ENCODE measurements at places on chromosomes 3 and 15.

- DNase-seq, result no peak
Measured at GRCh38 chr3:88460369-88460768, 310.6 kb downstream of the C3orf38 start.

DNA sequence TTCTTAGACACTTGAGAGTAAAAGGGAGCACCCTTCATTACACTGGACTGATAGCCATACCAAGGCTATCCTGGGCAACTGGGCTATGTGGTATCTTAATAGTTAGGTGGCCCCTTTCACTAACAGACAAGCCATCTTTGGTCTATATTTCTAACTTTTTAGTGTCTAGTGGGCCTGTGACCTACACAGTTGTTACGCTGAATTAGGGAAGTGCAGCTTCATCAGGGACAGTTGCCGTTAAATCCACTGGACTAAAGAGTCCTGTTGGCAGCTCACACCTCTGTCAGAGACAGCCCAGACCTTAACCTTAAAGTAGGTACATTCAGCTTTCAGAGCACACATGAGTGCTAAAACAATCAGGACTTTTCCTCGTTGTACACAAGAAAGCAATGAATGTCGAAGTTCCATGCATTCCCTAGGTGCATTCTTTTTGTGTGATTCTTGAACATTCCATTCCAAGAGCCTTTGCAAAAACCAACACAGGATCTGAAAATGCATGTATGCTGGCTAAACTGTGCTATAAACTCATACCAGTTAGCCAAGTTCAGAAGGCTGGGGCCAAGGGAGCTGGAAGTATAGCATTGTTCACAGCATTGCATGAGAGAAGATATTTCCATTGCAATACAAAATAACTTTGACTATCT is 230.2 kb upstream of the EIF1B start:
- DNase-seq, result peak; percentile 97

GRCh38 chr3:149095487-149095886 is 9.2 kb upstream of the HLTF start:
- no peak for DNase-seq

DNA sequence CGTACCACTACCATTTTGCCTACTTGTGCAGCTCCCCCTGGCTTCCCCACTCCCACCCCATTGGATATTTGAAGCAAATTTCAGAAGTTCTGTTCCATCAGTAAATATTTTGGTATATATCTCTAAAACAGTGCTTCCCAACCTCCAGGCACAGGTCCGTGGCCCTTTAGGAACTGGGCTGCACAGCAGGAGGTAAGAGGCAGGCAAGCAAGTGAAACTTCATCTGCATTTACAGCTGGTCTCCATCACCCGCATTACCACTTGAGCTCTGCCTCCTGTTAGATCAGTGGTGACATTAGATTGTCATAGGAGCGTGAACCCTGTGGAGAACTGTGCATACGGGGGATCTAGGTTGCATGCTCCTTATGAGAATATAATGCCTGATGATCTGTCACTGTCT is 97.2 kb upstream of the LRRFIP2 start:
- no peak for DNase-seq

DNA sequence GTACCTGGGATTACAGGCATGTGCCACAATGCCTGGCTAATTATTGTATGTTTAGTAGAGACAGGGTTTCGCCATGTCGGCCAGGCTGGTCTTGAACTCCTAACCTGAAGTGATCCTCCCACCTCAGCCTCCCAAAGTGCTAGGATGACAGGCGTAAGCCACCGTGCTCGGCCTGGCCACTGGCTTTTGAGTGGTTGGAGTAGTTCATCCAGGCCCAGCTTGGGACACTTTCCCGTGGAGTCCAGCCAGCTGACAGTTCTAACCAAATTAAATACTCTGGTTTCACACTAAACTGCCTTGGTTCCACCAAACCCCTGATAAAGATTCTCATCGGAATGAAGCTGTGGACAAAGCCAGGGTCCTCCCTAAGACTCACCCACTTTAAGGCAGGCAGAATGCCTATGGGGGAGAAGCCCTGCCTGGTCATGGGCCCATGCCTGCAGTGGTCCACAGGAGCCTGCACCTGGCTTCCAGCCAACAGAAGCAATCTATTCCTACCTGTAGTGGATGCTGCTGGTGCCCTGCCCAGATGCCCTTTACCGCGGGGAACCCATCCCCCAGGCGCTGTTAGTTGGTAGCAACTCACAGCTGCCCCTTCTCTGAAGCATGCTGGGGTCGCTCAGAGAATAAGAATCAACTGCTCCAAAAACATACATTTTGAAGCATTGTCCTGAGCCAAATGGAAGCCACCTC is 5.2 kb upstream of the SLC28A1 start:
- no peak for DNase-seq

DNA sequence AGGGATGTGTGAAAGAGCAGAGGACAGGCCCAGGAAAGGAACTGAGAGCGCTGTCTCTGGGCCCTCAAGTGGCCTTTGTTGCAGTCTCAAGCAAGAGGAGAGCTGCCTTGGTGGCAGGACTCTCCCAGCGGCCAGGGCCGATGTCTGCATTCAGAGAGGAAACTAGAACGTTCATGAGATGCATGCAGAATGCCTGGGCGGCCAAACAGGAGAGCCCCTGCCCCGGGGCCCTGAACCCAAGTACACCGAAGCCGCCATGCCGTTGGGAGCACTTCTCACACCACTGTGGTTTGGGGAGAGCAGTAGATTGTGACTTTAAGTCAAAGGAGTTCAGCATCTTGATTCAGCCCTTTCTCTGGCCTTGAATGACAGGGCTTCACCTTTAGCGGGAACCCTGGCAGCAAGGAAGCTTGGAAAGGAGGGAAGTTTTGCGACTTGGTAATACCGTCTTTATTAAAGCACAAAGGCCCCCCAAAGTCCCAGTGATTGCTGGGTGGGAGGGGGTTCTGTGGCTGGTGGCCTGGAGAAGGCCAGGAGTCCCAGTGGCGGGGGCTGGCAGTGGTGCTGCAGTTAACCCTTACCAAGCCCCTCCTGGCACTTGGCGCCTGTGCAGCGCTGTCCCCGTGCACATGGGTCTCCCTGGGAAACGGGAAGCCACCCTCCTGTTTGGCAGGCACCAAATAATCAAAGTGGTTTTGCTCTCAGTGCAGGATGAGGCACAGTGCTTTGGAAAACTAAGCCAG is 36.2 kb downstream of the SLC6A11 start:
- no peak for DNase-seq

- peak; percentile 88 for DNase-seq
Measured at GRCh38 chr3:42067326-42067725, 23.8 kb upstream of the TRAK1 start.

- DNase-seq, result no peak
Measured at GRCh38 chr3:72782521-72782920, 65.7 kb downstream of the SHQ1 start.

- peak; percentile 48 for DNase-seq
Measured at GRCh38 chr15:80788536-80788935, 9.4 kb downstream of the CEMIP start.

DNA sequence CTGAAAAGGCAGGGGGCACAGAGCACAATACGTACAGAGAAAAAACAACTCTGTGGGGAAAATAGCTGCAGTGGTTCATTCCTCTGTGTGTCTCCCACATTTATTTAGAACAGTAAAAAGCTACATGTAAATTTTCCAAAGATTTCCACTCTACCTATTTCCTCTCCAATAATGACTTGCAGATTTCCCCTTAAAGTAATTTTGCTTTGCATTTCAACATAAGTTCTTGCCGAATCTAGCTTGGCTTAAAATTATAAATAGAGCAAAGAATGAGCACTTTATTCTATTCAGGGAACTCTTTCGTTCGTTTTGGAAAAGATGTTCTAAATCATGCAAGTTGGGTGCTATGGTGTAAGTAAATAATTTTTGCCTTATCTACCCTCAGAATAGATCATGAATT is 58.2 kb upstream of the NR2E3 start:
- no peak for DNase-seq

DNA sequence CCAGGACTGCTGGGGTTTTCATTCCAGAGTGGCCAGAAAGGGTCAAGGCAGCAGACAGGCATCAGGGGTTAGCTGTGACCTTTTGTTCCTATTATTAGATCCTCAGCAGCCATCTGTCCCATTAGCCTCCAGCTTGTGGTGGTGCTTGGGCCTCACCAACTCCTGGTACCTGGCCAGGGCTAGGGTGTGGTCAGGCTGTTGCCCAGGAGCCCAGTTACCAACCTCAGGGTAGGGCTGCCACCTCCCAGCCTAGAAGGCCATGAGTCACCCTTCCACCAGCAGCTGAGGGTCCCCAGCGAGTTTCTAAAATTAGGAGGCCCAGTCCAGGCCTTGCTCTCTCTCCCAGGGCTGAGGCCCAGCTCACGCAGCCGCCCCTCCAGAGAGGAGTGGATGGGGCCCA is 12.2 kb downstream of the TMEM43 start:
- DNase-seq, result peak; percentile 34

DNA sequence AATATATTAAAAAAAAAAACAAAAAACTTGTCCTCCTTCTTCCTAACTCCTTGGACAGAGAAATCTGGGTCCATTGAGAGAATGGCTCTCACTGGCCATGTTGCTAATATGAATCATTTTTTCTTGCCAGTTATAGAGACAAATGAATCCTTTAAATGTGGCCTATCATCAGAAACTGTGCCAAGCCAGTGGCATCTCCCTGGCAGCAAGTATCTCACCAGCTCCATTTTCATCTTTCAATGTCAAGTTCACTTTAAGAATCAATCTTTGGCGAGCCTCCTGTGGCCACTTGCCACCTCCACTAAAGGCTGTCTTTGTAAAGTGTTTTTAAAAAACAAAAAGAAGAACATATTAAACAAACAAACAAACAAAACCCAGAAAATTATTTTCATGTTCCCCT is 202.5 kb downstream of the TUSC7 start:
- DNase-seq, result no peak

- DNase-seq, result peak; percentile 44
Measured at GRCh38 chr3:71389911-71390573, 193.5 kb downstream of the FOXP1 start.

GRCh38 chr3:173750095-173750494 is 352.6 kb downstream of the NLGN1 start:
- peak; percentile 74 for DNase-seq

- DNase-seq, result no peak
Measured at GRCh38 chr3:13480340-13481318, 523 bp downstream of the HDAC11 start.

DNA sequence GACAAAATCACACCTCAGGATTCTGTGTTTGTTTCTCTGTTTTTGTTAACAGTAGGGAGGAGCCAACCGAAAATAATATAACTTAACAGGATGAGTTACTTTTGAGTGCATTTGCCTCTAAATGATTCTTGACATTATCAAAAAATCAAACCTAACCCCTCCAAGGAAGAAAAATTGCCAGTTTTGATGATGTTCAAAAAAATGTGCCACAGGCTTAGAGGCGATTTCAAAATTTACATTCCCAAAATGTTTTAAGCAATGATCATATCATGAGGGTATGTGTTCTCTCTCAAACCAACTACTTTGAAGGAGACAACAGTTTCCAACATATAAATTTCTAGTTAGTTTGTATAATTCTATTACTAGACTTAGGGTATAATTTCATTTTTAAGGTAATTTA is 6.7 kb downstream of the VGLL3 start:
- DNase-seq, result peak; percentile 74

DNA sequence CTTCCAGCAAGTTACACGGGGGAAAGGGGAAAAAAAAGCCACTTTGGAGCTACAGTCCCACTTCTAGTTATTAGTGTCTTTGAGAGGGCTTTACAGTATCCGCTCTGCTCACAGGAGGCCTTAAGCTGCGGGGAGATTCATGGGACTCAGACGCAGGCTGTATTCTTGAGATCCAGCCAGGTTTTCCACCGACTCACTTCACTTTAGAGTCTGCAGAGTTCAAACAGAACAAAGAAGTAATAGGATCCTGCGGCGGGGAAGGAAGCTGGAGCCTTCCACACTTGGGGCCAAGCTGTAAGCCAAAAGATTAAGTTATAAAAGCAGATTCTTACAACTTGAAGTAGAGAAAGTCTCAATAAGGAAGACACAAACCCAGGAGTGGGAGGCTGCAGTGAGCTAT is 60.2 kb upstream of the FAM174B start:
- DNase-seq, result no peak

GRCh38 chr3:175668300-175668699 is 809.2 kb downstream of the NAALADL2 start:
- DNase-seq, result no peak

- no peak for DNase-seq
Measured at GRCh38 chr3:47473391-47473790, 2.4 kb downstream of the SCAP start.

DNA sequence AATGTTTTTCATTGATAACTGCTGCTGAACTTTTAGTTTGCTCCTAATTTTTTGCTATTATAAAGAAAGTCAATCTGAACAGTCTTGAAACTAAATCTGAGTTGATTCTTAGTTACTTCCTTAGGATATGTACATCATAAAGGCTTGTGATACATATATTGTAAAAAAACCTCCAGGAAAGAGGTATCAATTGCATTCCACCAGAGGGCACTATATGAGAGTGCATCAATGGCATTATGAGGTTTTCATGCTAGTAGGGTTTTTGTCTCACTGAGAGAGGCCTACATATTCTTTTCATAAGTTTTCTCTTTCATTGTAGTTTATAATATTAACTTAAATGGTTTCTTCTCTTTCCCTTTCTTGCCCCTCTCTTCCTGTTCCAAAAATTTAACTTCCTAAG is 46.9 kb downstream of the PIK3R4 start:
- peak; percentile 27 for DNase-seq

DNA sequence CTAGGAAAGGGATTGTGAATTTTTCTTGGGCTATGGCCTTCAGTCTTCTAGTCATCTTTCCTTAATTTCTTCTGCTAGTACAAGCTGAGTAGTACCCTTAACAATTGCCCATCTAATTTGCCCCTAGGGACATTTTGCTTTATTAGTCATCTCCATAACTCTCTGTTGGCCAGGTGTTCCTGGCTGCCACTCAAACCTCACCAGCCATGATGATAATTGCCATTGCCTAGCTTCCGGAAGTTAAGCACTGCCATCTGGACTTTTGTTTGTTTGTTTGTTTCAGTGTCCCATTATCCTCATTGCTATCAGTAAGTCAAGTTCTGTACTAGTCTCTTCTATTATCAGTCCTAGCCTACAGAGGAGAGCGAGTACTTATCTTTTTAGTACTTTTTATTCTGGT is 36.6 kb upstream of the UBL7 start:
- DNase-seq, result peak; percentile 12

Data from AG10803 (cell line).